ENCODE measurements at places on chromosomes 11 and 22.

GRCh38 chr11:99535406-99535805 lies 514.7 kb downstream of the CNTN5 start:
- DNase-seq = no peak

- no peak for DNase-seq
These were observed 31.8 kb downstream of the GNAZ start for GRCh38 chr22:23102002-23102655.

GRCh38 chr11:2768471-2769408 lies 68.9 kb upstream of the KCNQ1OT1 start:
- no peak for DNase-seq

DNA sequence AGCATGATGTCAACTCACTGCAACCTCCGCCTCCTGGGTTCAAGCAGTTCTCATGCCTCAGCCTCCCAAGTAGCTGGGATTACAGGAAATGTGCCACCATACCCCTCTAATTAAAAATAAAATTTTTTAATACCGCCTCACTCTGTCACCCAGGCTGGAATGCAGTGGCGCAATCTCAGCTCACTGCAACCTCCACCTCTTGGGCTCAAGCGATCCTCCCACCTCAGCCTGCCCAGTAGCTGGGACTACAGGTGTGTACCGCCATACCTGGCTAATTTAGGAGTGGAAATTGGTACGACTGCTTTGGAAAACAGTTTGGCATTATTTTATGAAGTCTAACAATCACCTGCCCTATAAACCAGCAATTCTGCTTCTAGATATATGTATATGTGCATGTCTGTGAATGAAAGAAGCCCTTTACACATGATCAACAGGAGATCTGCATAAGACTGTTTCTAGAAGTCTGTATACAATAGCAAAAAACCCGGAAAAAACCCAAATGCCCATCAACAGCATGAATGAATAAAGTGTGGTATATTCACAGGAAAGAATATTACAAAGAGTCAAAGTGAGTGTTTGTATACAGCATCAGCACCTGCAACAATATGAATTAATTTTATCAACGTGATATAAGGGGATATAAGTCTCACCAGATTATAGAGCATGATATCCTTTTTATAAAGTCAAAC lies 16.0 kb downstream of the SLC35F2 start:
- no peak for DNase-seq

DNA sequence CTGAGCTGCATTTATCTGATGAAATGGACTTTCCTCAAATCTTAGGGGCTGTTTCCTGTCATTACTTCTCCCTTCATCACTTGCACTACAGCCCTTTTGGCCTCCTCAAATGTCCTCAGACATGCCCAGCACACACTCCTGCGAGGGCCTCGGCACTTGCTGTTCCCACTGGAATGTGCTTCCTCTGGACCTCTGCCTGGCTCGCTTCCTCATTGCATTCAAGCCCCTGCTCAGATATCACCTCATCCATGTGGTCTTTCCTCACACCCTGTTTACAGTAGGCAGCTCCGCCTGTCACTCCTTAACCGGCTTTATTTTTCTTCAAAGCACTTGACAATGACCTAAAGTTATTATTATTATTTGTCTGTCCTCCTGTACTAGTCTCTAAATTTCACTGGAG lies 9.0 kb downstream of the NAT10 start:
- no peak for DNase-seq

- no peak for DNase-seq
These were observed 8.3 kb upstream of the INSC start for GRCh38 chr11:15106201-15106965.

DNA sequence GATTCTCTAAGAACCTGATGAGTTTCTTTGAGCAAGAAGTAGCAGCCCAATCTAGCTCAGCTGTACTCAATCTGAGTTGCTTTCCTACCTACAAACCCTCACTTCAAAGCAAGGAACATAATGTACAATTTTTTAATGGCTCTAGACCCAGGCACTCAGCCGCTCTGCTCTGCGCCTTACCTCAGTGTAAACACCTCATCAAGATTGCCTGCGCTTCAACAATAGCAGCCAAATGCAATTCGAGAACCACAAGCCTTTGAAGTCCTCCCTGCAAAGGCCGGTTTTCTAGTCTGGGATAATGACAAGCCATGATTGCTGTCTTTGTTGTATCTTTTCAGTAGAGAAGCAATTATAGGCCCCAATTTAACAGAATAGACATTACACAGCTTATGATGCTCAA lies 38.0 kb downstream of the JHY start:
- no peak for DNase-seq

GRCh38 chr11:96235751-96236150 lies 107.2 kb downstream of the MAML2 start:
- no peak for DNase-seq

DNA sequence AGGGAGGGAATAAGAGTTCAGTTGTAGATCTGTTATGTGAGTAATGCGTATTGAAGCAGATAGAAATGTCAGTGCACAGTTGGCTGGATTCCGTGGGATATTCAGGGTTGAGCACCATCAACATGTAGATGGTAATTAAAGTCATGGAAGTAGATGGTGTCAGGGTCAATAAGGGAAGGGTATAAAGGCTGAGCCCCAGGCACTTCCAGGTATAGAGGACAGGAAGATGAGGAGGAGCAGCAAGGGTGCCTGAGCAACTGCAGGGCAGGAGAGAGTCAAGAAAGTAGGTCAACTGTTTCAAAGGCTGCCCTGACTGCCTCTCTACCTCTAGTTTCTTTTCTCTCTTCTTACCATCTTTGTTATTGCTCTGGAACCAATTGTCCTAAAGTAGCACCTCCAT lies 85.9 kb downstream of the MICAL2 start:
- no peak for DNase-seq

GRCh38 chr11:66100272-66101065 lies 30.4 kb downstream of the PACS1 start:
- no peak for DNase-seq

- DNase-seq = no peak
These were observed 83.8 kb upstream of the CSNK2A3 start for GRCh38 chr11:11436715-11437313.
